ENCODE measurements at places on chromosomes 16 and 17.
A peak's percentile ranks its signal among the peaks of the same experiment; 100 is the strongest.

GRCh38 chr16:51390877-51391276 lies 239.8 kb upstream of the SALL1 start:
- DNase-seq = no peak

- DNase-seq = no peak
These were observed 86.5 kb downstream of the SYCE1L start for GRCh38 chr16:77285676-77286075.

GRCh38 chr17:8067806-8068205 lies 19.7 kb downstream of the ALOX12B start:
- no peak for DNase-seq

- DNase-seq = no peak
These were observed 61.2 kb upstream of the RPH3AL start for GRCh38 chr17:413706-414380.

GRCh38 chr17:9361188-9361955 lies 214.2 kb downstream of the STX8 start:
- no peak for DNase-seq

DNA sequence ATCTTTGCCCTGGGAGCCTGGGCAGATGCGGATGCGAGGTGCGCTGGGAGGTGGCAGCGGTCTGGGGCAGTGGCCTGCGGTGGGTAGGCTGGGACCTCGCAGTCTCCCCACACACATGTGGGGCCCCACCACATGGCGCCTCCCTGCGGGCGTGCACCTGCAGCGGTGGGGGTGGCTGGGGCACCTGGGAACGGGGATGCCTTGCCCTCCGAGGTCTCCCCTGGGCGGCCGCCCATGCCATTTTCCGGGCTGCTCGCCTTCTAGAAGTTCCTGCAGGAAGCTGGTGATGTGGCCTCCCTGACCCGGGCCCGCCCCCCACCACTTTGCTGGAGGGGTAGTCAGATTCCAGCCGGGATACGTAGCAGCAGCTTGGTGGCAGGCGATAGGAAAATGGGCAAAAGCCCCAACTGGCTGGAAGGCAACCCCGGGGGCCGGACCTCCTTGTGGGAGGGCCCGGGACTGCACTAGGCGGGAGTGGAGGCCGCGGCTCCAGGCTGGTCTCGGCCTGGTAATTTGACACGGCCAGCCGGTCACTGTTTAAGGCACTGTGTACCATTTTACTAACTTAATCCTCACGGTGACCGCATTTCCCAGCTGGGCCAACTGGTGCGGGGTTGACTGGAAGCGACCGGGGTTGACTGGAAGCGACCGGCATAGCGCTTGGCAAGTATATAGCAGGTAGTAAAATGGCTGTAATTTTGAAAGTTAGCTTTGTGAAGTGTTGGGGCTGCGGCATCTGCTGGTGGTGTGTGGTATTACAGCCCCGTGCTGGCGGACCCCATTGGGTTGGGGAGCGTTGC lies 38.5 kb downstream of the IGF2BP1 start:
- peak; percentile 50 for DNase-seq

GRCh38 chr16:22195695-22196558 lies 10.2 kb upstream of the EEF2K start:
- DNase-seq = peak; percentile 87

GRCh38 chr16:10114409-10114808 lies 67.8 kb downstream of the GRIN2A start:
- no peak for DNase-seq

- DNase-seq = no peak
These were observed 16.7 kb upstream of the OR1F1 start for GRCh38 chr16:3171181-3171854.

DNA sequence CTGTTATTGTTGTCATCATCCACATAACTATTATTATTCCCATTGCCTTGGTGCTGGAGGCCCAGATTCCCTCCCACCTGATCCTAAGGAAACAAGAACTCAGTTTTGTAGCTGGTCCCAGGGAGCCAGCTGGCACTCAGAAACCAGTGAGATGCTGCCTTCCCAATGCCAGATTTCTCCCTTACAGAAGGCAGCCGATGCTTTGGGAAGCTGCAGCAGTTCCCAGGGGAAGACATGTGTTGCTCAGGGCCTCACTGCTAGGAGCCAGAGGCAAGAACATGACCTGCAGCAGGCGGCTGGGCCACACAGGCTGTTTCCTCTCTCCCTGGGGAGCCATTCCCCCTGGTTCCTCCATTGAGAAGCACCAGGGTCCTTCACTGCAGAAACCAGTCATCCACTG lies 59.9 kb upstream of the GRIN2A start:
- DNase-seq = no peak

DNA sequence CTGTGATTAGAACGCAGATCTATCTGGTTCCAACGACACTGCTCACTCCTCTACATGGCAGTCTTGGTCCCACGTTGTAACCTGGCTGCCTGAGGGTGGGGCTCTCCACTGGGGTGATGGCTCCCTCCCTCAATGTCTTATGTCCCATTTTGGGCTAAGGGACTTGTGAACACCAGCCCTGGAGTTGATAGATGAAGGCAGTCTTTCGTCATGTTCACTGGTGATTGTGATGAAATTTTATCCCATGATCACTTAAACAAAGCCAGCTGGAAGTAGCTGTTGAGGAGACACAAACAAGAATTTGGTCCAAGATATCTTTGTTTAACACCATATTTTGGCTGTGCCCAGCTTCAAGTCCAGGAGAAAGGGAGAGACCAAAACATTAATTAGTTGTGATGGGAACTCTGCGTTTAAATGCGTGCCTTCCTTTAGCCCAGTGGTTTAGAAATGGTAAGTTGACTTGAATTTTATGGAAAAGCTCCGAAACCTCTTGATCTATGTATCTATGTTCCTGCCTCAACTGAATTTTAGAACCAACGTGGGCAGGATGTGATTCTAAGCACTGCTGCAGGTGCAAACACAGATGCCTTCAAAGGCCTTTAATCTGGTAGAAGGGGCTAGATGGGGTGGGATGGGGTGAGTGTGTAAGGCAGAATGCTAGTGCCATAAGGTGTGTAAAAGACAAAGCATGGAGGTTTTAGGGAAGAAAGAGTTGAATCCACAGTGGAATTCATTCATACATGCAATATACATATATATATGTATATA lies 186.8 kb upstream of the IRX3 start:
- DNase-seq = no peak

DNA sequence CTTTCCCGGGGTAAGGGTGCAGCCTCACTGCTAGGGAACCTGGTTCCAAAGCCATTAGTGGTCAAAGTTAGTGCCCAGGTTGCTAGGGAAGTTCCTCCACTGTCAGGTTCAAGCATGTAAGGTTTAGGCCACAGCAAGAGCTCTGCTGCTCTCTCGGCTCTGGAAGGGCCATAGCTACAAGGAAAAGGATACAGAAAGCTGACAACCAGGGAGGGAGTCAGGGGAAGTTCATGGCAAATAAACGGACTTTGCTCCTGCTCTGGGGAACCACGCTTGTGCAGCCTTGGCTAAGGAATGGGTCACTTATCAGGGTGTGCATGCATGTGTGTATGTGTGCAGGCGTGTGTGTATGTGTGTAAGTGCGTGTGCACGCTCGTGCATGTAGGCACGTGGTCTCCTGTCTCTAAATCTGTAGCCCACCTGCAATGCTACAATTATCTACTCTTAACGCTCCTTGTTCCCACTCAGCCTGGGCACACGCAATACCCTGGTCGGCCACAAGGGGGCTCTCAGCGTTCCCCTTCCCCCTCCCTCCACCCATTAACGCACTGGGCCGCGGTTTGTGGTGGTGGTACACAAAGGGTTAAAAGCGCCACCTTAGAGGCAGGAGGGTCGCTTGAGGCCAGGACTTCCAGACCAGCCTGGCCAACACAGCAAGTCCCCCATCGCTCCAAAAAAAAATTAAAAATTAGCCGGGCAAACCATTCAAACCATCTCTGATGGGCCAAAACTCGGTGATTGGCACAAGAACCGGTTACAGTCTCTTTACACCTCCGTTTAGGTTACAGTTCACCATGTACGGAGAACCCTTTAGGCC lies 48.4 kb upstream of the KDM8 start:
- DNase-seq = peak; percentile 35

GRCh38 chr16:79600638-79601091 lies at the start of gene MAF:
Gene MAF, minus strand, starts transcription at chr16:79600737. Its CDS starts 835 bp downstream, at chr16:79599902.
- peak; percentile 22 for DNase-seq

- no peak for DNase-seq
These were observed 106.3 kb upstream of the HAS3 start for GRCh38 chr16:68999114-68999513.

DNA sequence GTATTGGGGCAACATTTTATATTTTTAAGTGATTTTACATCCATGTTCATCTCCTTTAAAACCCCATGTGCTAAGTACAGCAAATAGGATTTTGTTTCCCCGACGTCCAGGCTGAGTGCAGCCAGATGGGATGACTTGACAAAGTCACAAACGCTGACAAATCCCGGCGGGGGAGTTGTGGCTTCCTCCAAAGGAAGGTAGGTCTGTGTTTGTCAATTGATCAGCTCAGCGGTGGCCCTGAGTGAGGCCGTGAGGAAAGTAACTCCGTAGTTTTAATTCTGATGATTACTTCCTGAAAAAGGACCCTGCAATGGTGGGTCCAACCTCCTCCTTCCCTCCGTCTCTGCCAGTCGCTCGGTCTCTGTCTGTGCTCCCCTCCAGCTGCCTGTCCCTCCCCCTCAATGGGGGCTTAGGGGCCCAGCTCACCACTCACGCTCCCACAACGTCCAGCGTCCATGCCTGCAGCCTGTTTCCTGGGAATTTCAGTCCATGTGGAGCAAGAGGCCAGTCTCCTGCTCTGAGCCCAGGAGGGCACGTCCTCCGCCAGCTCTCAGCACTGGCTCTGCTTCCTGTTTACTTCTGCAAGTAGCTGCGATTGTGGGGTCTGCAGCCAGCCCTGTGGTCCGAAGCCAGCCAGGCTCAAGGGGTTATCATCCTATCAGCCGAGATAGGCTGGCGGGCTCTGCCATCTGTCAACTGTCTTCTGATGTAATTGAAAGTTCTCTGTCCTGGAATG lies 209.4 kb upstream of the FOXF1 start:
- DNase-seq = no peak

- DNase-seq = no peak
These were observed 25.2 kb downstream of the KLHL36 start for GRCh38 chr16:84673561-84673960.

GRCh38 chr17:45672301-45672700 lies 111.8 kb upstream of the CRHR1 start:
- no peak for DNase-seq

DNA sequence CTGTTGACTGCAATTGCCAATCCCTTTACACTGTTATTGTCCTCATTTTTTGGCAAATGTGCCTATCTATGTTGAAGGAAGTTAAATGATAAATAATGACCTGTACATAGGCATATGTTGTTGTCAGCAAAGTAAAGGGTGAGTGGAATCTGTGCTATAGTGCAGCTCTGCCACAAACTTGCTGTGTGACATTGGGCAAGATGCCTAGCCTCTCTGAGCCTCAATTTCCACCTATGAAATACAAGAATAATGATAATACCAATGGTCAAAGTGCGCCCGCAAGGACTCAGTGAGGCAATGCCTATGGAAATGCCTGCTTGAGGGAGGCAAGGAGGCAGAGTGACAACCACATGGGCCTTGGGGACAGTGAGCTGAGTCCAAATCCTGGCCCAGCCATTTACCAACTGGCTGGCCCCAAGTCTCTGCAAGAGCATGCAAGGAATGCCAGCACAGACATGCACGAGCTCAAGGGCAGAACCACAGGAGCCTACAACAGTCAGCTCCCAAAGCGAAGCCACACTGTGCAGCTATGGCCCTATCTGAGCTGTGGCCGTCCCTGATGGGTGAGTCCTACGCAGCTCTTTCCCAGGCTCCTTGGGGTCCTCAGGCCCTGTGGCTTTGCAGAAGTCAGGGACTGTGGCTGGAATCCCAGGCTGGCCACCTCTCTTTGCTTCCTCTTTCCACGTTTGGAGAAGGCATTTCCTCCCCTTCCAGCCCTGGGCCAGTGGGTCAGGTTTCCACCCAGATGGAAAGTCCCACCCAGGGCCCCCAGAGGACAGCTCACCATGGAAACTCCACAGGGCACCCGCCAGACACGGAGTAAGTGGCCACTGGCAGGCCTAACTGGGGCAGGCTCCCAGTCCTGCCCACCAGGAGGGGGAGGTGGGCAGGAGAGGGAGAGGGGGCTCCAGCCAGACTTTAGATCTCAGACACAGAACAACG lies 82.1 kb downstream of the ZNF423 start:
- no peak for DNase-seq

GRCh38 chr16:14240219-14240843 lies 169.2 kb downstream of the MRTFB start:
- DNase-seq = no peak

GRCh38 chr17:72392056-72393010 lies 271.5 kb downstream of the SOX9 start:
- peak; percentile 72 for DNase-seq

GRCh38 chr17:73533781-73534180 lies 110.5 kb downstream of the SDK2 start:
- no peak for DNase-seq

GRCh38 chr17:46916211-46916610 lies 6.7 kb upstream of the GOSR2 start:
- no peak for DNase-seq

DNA sequence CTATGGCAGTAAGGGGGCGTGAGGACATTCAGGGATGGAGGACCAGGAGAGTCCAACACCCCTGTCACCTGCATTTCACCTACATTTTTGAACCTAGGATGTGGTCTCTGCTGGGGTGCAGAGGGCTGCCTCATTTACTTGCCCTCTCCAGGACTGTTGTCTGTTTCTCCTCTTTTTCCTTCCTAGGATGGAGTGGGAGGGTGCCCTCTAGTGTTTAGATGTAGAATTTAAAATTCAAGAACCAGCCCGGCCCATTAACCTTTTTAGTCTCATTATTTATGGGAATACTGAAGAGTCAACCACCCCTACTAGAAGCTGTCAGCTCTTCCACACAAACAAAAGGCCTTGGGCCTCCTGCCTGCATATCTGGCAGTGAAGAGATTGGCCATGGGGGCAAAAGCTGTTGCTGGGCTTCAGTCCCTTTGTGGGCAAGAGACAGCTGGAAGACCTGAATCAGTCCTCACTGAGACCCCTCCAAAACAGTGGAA lies 2.5 kb upstream of the STARD3 start:
- no peak for DNase-seq

- no peak for DNase-seq
These were observed 141.2 kb downstream of the AATF start for GRCh38 chr17:37089956-37090355.

DNA sequence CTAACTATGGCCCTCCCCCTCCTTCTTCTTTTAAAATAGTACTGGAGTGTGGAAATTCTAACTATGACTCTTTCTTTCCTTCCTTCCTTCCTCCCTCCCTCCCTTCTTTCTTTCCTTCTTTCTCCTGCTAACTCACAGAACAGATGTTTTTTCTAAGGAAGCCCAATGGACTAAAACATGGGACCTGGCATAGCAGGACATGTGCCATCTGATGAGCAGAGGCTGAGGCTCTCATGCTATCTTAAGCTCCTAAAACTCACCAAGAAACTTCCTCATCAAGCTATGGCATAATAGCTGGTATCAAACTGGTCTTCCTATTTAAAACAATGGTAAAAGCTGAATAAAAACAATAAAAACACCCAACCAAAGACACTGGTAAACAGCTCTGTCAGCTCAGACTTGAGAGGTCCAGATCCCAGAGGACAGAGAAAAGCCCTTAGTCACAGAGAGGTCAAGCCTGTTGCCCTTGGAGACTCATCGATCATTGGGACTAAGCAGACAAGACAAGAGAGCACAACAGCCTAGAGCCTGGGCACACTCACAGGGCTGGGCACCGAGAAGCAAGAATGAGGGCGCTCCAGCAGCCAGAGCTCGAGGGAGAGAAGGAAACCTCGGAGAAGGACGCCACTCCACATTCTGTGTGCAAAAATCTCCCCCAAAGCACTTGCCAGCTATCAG lies 27.6 kb downstream of the SLC38A10 start:
- DNase-seq = no peak
